Sigmoid colon (tissue), 7 donors: ENCODE measurements at places on chromosomes 6 and 20. TPM values are rescaled to one million over a fixed set of nuclear protein-coding genes. Genes with fewer than 3 reads are reported as not detected.

E2F1 gene
- 0.71 TPM for total RNA-seq

ZNF217 gene
- 11.4 TPM for total RNA-seq

SLC17A2 gene
- not detected for total RNA-seq

CMTR1 gene
- total RNA-seq = 33.2 TPM

SLC22A7 gene
- not detected for total RNA-seq

AIF1 gene
- total RNA-seq = 59.6 TPM

DNA sequence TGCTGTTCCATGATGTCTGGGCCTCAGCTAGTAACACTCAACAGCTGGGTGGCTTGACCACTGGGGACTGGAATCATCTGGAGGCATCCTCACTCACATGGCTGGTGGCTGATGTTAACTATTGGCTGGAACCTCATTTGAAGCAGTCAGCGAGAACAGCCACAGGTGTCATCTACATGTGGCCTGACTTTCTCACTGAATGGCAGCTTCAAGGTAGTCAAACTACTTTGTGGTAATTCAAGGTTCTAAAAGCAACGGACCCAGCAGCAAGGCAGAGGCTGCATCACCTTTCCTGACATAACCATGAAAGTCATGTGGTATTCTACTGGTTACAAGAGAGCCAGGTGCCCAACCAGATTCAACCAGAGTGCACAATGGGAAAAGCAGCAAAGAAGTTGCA, 115.9 kb upstream of the DST start:
- peaks cover 60% of the 10 kb centered on the region for H3K4me1 ChIP-seq
- no peak overlapping the region for H3K4me3 ChIP-seq
- no peak for DNase-seq

- H3K4me1 ChIP-seq = peaks cover 42% of the 10 kb centered on the region
- H3K27me3 ChIP-seq = no peaks in the 10 kb centered on the region
- no peaks in the 10 kb centered on the region for H3K36me3 ChIP-seq
- H3K27ac ChIP-seq = peak overlapping the region; percentile 95
- H3K4me3 ChIP-seq = no peak overlapping the region
These were observed 2.0 kb upstream of the DDR1 start for GRCh38 chr6:30882204-30882758.

GRCh38 chr6:45586216-45587171, 208.8 kb upstream of the SUPT3H start:
- H3K4me1 ChIP-seq = no peaks in the 10 kb centered on the region
- no peak overlapping the region for H3K27ac ChIP-seq
- H3K27me3 ChIP-seq = no peaks in the 10 kb centered on the region
- no peak overlapping the region for H3K4me3 ChIP-seq

DNA sequence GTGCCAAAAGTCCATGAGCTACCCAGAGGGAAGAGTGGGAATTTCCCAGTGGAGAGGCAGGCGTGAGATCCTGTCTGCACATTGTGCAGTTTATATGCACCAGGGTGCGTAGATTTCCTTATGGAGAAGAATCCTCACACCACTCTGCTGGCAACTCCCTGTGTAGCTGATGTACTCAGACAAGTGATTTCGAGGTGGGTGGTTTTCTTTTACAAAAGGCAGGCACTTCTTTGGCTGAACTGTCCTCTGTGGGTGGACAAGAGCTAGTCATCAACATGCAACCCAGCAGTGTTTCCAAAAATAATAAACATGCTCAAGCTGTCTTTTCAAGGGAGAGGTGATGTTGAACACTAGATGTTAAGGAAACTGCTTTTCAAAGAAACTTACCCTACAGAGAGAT, 121.7 kb upstream of the NXT1 start:
- H3K27me3 ChIP-seq = no peaks in the 10 kb centered on the region
- no peak overlapping the region for H3K27ac ChIP-seq
- H3K4me1 ChIP-seq = peaks cover 9% of the 10 kb centered on the region

DNA sequence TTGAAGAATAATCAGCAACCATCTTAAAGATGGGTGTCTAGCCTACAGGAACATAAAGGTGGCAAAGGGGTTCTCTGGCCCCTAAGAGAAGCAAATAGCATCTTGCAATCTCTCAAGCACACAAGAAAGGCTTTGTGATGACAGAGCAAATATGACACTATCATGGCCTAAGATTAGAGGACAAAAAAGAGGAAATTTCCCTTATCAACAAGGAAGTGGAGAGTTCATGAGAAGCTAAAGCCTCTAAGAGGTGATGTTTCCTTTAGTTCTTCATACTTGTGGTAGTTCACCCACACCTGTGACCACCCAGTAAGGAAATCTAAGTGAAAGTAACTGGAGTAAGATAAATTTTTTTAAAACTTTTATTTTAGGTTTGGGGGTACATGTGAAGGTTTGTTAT, 88.4 kb downstream of the OLIG3 start:
- H3K4me1 ChIP-seq = no peaks in the 10 kb centered on the region
- no peaks in the 10 kb centered on the region for H3K27me3 ChIP-seq
- no peak overlapping the region for H3K27ac ChIP-seq

- peaks cover 5% of the 10 kb centered on the region for H3K4me1 ChIP-seq
- no peaks in the 10 kb centered on the region for H3K27me3 ChIP-seq
- DNase-seq = no peak
- no peak overlapping the region for H3K27ac ChIP-seq
- H3K36me3 ChIP-seq = no peaks in the 10 kb centered on the region
These were observed 10.2 kb downstream of the MYO6 start for GRCh38 chr6:75759207-75759606.

GRCh38 chr6:56288347-56288746, 41.0 kb upstream of the COL21A1 start:
- H3K4me1 ChIP-seq = peaks cover 9% of the 10 kb centered on the region
- H3K4me3 ChIP-seq = no peak overlapping the region
- no peaks in the 10 kb centered on the region for H3K36me3 ChIP-seq
- no peaks in the 10 kb centered on the region for H3K27me3 ChIP-seq
- no peak overlapping the region for H3K27ac ChIP-seq

DNA sequence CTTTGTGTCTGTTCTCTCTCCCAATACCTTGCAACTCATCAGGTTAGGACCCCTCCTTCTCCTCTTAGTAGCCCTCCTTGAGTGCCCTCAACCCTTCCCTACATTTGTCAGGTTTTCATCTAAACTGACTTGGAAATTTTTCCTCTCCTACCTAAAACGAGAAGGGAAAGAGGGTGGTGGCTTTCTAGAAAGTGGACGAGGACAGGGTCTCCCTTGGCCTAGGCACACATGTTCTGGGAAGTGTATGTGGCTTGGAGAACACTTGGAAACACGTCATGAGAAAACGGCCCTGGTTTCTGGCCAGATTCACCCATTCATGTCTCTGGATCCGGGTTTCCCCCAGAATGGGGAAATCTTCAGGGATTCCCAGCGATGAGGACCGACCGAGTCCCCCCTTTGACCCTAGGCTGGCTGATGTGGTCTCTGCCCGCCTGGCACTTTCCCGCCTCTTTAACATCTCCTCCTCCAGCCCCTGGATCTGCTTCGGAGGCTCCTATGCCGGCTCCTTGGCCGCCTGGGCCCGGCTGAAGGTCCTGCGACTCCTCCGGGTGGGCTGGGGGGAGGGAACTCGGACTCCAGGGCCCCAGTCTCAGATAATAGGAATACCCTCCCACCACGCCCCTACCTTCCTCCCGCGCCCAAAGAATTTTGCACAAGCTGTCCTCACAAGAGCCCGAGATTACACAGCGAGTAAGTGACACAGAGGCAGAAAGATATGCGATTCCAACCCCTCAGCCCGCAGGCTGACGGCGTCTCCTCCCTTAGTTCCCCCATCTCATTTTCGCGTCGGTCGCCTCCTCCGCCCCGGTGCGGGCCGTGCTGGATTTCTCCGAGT, 3.0 kb downstream of the PRSS16 start:
- peaks cover 38% of the 10 kb centered on the region for H3K27me3 ChIP-seq
- peak overlapping the region; percentile 43 for H3K4me3 ChIP-seq
- no peak for DNase-seq
- H3K36me3 ChIP-seq = no peaks in the 10 kb centered on the region
- no peaks in the 10 kb centered on the region for H3K4me1 ChIP-seq

- H3K27ac ChIP-seq = no peak overlapping the region
- H3K36me3 ChIP-seq = no peaks in the 10 kb centered on the region
- DNase-seq = no peak
- no peaks in the 10 kb centered on the region for H3K27me3 ChIP-seq
These were observed 131.8 kb upstream of the PROKR2 start for GRCh38 chr20:5448449-5449118.

- no peak overlapping the region for H3K4me3 ChIP-seq
- H3K4me1 ChIP-seq = no peaks in the 10 kb centered on the region
- H3K27me3 ChIP-seq = no peaks in the 10 kb centered on the region
- no peak overlapping the region for H3K27ac ChIP-seq
- no peak for DNase-seq
- no peaks in the 10 kb centered on the region for H3K36me3 ChIP-seq
These were observed 163.4 kb upstream of the BMP5 start for GRCh38 chr6:56038764-56039163.

- no peak overlapping the region for H3K27ac ChIP-seq
- no peak for DNase-seq
- no peaks in the 10 kb centered on the region for H3K27me3 ChIP-seq
- peaks cover 25% of the 10 kb centered on the region for H3K4me1 ChIP-seq
- no peaks in the 10 kb centered on the region for H3K36me3 ChIP-seq
- no peak overlapping the region for H3K4me3 ChIP-seq
These were observed 183.1 kb downstream of the GMPR start for GRCh38 chr6:16421462-16421960.

- DNase-seq = peak; percentile 50
- H3K4me3 ChIP-seq = no peak overlapping the region
- peaks cover 12% of the 10 kb centered on the region for H3K4me1 ChIP-seq
- H3K27ac ChIP-seq = no peak overlapping the region
These were observed 17.9 kb downstream of the TAF4 start for GRCh38 chr20:62047666-62048345.

DNA sequence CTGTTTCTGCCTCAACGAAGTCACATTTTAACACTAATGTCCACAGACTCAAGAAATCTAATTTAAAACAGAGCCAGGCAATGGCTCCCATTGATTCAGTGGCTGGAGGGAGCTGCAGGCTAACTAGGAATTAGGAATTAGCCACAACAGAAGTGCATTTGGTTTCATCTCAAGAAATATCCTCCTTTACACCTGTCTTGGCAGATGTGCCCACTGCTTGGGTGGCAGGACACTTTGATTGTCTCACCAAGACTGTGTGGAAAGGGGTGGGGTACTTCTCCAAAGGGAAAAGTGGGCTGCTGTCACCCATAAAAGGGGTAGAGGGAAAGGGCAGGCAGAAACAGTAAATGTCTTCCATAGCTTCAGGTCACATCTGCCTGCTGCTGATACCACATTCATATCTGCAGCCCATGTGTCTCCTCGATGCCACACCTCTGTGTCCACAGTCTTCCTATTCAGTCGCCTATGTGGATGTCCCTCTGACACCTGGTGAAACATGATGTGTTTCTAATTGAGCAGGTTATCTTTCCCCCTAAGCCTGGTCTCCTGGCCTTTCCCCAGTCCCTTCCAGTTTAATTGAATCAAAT, 10.9 kb upstream of the OSER1 start:
- no peaks in the 10 kb centered on the region for H3K36me3 ChIP-seq
- H3K27ac ChIP-seq = no peak overlapping the region
- H3K4me1 ChIP-seq = no peaks in the 10 kb centered on the region
- no peak overlapping the region for H3K4me3 ChIP-seq
- no peaks in the 10 kb centered on the region for H3K27me3 ChIP-seq
